Activated T-helper 2 cell treated with anti-CD3 and anti-CD28 coated beads, Interferon-gamma antibody, Interleukin-2, Interleukin-4, amounts not matched to agents 10 μg/mL and 5 μg/mL and 100 μg/mL, durations not matched to agents 14 hours and 24 hours and 36 hours (primary cell): ENCODE measurements at places on chromosomes 12 and 14. TPM values are rescaled to one million over a fixed set of nuclear protein-coding genes. Genes with fewer than 3 reads are reported as not detected.

DNA sequence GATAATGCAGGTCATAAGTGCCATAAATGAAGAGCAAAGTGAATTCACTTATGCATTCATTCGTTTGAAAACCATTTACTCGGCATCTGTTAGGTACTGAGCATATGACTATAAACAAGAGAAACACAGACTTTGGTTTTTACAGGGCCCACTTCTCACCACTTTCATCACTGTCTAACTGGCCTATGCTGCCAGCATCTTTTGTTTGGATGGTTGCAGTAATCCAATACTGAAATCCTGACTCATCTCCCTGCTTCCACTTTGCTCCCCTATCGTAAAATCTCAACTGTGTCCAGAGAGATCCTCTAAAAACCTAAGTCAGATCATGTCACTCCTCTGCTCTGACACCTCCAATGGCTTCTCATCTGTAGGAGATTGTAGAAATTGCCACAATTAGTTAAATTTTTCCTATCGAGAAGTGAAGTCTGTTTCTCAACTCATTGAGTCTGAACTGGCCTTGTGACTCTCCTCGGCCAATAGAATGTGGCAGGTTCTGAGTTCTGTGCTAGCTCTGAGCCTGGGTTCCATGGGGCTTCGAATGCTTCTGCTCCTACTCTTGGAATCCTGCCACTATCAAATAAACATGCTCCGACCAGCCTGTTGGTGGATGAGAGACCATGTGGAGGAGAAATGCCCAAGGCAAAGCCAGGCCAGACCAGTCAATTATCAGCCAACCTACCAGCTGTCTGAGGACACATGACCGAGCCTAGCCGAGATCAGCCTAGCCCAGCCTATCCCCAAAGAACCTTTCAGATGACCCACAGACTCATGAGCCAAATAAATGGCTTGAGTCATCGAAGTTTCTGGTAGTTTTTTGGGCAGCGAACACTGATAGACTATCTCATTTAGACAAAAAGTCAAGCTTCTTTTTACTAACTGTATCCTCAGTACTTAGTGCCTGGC, 2.2 kb upstream of the BATF start:
- DNase-seq, result no peak

DNA sequence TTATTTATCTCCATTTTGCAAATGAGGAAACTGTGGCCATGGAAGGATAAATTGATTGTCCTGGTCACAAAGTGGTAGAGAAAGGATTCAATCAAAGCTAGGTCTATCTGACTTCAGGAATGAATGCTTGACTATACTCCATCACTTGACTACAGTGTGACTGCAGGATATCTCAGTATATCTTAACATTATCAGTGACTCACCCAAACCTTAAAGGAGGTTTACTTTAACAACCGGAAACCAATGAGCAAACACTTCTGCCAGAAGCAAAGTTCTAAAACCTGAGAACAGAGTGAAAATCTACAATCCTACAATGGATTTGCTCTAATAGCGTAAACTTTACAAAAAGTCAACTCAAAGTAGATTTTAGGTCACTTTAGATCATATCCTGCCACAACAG, 277.0 kb downstream of the CEP128 start:
- no peak for DNase-seq

DNA sequence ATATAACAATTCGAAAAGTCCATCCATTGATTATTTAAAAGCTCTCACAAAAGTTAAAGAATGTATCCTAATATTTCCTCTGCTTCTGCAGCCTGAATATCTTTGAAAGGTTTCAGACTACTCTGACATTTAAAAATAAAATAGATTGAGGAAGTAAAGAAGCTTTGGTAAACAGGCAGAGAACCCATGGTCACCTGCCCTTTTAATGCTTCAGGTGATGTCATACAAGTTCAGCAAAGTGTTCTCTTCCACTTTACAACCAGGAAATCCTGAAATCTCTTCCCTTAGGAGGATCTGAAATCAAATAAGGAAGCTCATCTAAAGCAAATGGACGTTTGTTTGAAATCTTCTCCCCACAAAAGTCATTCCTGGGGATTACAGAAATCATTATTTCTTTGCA, 322.4 kb downstream of the PDZRN4 start:
- no peak for DNase-seq

- no peak for DNase-seq
Measured at GRCh38 chr12:130161261-130162243, 712 bp upstream of the FZD10 start.

DNA sequence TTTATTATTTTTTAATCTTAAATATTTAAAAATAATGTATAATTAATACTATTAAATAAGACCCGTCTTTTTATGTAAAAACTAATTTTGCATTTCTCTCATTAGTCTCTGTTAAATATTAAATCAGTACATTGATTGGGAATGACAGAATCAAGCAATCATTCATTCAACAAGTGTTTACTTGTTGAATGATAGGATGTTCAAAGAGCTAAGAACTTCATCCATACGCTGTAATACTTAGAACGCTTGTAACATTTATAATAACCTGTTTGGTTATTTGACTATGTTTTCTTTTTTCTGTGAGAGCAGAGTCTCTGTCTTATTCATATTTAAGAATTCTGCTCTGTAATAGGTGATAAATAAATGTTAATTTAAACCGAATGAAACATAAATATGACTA, 2.9 kb upstream of the BATF start:
- no peak for DNase-seq

- no peak for DNase-seq
Measured at GRCh38 chr14:32202491-32202997, 525 bp downstream of the RNU6-8 start.

- DNase-seq, result no peak
Measured at GRCh38 chr12:29238822-29239291, 89.8 kb downstream of the FAR2 start.

DNA sequence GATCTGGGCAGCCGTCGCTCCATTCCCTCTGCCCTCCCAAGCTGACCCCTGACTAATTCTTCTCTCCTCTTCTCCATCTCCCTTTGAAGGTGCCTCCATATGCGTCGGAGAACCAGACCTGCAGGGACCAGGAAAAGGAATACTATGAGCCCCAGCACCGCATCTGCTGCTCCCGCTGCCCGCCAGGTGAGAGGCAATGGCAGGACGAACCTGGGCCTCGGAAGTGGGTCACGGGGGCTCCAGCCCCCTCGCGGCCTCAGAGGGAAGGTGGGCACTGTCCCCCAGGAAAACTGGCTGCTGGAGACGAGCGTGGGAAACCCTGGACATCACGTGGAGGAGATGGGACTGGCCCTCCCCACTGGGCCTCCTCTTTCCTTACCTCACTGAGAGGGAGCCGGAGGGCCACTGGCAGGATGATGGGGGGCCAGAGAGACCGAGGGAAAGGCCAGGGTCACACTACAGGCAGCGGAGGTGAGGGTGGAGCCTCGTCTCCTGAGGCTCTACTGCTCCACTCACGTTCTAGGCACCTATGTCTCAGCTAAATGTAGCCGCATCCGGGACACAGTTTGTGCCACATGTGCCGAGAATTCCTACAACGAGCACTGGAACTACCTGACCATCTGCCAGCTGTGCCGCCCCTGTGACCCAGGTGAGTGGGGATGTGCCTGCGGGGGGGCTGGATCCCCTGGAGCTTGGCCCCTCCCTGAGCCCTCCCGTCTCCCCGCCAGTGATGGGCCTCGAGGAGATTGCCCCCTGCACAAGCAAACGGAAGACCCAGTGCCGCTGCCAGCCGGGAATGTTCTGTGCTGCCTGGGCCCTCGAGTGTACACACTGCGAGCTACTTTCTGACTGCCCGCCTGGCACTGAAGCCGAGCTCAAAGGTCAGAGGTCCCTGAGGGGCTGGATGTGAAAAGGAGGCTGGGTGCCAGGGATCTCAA, 806 bp downstream of the LTBR start:
- no peak for DNase-seq

DNA sequence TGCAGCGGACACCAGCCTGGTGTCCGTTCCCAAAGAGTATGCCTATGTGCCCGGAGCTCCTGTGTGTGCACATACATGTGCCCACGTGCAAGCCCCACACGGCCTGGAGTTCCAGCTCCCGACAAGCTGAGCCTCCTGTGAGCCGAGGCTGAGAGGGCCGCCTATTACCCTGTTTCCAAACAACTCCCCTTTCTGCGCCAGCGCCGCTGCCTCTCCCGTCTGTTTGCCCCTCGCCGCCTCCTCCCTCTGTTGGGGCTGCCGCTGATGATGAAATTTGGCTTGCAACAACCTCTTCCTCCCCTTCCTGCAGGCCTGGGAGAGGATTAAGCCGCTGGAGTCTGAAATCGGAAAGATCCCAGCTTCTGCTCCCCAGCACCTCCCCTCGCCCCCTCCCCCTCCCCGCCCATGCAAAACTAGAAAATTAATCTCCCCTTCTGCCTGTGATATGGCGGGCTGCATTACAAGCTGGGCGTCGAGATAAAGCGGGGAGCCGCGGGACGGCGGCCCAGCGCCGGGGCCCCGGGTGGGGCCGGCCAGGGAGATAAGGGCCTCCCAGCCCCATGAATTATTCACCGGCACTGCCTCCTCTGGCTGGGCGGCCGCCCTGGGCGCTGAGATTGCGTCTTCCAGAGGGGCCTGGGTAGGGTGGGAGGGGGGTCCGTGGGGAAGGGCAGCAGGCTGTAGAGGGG, 6.8 kb upstream of the ASIC1 start:
- no peak for DNase-seq

- no peak for DNase-seq
Measured at GRCh38 chr14:104361101-104361591, 218.4 kb upstream of the C14orf180 start.

GRCh38 chr14:48974994-48975393, 611.2 kb downstream of the RPS29 start:
- no peak for DNase-seq

- DNase-seq, result no peak
Measured at GRCh38 chr12:43316520-43316919, 235.5 kb downstream of the ADAMTS20 start.

- DNase-seq, result no peak
Measured at GRCh38 chr12:99157946-99158345, 489.6 kb upstream of the GARIN6 start.

DNA sequence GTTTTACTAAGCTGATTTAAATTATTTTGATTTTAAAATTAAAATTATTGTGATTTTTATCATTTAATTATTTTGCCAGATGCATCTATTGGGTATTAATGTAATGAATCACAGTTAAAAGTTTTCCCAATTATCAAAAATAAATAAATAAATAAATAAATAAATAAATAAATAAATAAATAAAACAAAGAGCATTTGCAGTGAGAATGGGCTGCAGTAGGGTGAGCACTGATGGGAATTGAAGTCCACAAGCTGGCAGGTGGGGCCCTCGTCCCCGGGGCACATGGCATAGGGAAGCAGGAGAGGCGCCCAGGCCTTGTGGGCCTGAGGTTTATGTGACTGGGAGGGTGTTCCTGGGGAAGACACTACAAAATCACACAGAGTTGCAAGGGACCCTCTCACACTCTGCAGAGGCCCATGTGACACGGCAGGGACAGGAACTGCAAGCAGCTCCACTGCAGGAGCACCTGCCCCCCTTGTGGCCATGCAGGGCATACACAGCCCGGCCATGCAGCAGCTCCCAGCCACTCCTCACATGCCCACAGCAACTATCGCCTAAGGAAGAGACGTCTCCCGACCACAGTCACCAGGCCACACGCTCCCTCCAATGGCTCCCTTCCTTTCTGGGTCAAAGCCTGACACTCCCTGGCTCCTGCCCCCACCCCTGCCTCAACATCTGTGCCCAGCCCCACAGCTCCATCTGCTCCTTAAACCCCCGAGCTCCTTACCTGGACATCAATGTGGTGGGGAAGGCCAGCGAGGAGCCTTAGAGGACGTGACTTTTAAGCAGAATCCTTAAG, 256.3 kb upstream of the SFSWAP start:
- DNase-seq, result no peak

- no peak for DNase-seq
Measured at GRCh38 chr14:96167224-96168148, 37.2 kb upstream of the BDKRB2 start.

DNA sequence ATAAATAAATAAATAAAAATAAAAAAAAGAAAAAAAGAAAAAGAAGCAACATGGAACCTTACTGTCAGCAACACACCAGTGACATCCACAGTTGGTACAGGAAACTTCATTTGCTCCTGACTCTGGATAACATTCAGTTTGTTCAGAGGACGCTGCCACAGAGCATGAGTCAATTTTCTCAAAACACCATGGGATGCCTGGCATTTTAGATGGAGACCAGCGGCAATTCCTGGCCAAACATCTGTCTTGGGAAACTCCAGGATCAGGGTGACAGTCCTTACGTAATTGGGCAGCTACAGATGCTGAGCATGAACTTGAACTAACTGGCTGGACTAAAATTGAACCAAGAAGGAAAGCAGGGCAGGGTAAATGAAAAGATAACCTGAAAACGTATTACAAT, 166.2 kb upstream of the CPNE8 start:
- no peak for DNase-seq

DNA sequence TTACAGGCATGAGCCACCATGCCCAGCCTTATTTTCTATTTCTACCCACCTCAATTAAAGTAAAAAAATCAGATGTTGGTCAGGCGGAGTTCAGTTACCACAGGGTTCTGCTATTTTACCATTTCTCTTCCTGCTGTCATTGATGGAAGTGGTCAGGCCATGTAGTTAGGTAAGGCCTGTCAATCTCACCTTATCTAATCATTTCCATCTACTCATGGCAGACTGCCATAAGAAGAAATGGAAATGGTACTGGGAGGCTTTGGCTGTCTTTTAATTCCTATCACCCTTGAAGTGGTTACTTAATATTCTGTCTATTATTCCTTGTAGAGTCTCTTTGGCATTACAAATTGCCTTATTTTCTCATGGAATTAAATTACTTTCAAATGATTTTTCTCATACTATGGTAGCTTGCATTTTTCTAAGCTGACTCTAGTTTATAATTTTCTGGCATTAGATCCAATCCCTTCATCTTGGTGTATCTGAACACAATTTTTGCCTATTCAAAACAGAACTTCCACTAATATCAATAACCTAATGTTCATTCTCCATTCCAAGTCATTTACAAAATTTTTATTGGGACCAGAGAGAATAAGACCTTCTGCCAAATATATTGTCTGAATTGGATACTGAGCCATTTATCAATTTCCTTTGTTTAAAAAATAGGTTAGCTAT, 198.7 kb downstream of the DACT1 start:
- DNase-seq, result no peak

GRCh38 chr14:59150990-59151389, 37.5 kb upstream of the DAAM1 start:
- no peak for DNase-seq

The COL2A1 gene
- total RNA-seq, result 0.14 and 0.27 TPM in 2 replicates

The RNF212B gene
- total RNA-seq, result not detected in 2 replicates

The AQP5 gene
- total RNA-seq, result not detected in 2 replicates

The TIGAR gene
- 8.7 and 9.5 TPM in 2 replicates for total RNA-seq

The ENDOU gene
- not detected in 2 replicates for total RNA-seq

The SLC16A7 gene
- total RNA-seq, result 29.1 and 33.6 TPM in 2 replicates

The PPP1CC gene
- total RNA-seq, result 241 and 244 TPM in 2 replicates

The RNASE7 gene
- not detected in 2 replicates for total RNA-seq
